SK-N-MC (cell line): ENCODE measurements at places on chromosomes 12 and 14.

- no peak for DNase-seq
These were observed 62.2 kb downstream of the IFNG start for GRCh38 chr12:68097386-68097785.

DNA sequence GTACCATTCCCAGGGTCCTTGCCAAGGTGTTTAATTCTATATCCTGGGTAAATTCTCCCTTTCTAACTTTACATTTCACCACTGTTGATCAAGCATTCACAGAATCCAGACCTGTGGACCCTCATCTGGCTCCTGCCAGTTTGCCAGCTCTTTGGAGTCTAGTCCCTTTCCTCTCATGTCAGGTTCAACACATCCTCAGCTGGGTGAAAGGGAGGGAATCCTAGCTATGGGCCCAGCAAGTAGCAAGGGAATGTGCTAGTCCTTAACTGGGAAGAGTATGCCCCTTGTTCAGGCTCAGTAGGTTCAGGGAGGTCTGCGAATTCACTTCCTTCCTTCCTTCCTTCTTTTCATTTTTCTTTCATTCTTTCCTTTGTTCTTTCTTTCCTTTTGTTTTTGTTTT lies 38.2 kb upstream of the HMGA2 start:
- no peak for DNase-seq

- no peak for DNase-seq
These were observed 11.9 kb downstream of the FBLN5 start for GRCh38 chr14:91935586-91935985.

DNA sequence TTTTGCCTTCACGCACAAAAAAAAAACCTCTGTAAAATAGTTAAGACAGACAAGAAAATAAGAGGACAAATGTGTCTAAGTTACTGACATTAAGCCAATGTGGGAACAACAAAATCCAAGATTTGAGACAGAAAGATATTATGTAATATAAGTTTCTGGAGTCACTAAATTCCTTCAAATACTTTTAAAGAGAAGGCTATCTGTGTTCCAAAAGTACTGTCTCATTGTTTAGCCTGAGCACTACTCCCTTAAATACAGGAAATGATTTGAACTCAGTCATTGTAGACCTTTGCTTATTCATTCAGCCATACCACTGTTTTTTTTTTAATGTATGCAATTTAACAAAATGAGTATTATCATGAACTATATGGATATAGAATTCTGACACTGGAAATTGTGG lies 82.7 kb upstream of the KITLG start:
- no peak for DNase-seq

- no peak for DNase-seq
These were observed 62.2 kb upstream of the DIO3 start for GRCh38 chr14:101499080-101499479.
